ENCODE measurements at places on chromosomes 1 and 21.

DNA sequence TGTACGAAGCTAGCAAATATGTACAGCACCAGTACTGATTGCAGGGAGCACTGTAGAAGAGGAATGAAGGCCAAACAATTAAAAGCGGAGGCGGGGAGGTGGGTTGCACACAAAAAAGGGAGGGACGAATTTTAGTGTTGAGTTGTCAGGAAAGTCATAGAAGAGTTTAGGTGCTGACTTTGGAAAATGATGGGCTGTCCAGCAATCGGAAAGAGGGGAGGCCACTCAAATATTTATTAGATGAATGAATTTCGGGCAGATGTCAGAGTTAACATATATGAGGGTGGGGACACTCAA, 537 bp upstream of the ANKRD13C start:
- no peak for DNase-seq

DNA sequence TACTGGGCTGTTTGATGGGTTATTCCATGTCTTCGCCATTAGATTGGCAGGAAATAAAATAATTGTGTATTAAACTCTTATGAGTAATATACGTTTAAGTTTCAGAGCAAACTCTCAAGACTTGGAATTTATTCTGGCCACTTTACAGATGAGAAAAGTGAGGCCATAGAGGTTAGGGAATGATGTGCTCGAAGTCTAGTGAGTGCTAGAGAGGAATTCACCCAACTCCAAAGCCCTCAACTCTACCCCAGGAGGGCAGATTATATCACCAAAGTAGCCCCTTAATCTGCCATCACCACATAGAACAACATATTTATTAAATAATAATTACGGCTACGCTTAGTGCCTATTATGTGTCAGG, 440 bp upstream of the MUL1 start:
- DNase-seq, result no peak

DNA sequence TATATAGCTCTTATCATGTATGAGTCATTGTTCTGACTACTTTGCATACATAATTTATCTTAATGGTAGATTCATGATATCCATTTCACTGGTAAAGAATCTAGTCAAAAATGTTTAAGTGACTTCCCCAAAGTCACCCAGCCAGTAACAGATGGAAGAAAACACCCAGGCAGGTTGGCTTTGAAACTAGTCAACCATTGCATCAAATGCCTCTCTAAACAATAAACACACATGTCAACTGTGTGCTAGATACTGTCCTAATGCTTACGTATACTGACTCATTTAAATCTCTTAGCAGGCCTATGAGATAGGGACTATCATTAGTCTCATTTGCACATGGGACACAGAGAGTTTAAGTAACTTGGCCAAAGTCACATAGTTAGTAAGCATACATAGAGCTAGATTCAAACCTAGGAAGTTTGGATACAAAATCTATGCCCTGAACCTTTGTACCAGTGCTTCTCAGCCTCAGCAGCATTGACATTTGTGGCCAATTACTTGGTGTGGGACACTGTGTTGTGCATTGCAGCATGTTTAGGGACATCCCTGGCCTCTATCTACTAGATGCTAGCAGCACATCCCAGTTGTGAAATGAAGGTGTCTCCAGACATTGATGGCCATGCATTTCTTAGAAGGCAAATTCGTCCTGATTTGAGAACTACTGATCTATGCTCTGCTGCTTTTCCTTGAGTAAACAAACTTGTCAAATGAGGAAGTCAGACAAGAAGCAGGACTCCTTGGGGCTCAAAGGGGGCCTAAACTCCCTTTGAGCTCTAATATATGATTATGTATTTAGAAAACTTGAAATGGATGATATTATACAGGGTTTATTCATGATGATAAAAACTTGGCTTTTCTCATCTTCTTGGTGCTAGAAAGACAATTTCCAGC, 316.3 kb downstream of the KCNH1 start:
- peak; percentile 44 for DNase-seq

DNA sequence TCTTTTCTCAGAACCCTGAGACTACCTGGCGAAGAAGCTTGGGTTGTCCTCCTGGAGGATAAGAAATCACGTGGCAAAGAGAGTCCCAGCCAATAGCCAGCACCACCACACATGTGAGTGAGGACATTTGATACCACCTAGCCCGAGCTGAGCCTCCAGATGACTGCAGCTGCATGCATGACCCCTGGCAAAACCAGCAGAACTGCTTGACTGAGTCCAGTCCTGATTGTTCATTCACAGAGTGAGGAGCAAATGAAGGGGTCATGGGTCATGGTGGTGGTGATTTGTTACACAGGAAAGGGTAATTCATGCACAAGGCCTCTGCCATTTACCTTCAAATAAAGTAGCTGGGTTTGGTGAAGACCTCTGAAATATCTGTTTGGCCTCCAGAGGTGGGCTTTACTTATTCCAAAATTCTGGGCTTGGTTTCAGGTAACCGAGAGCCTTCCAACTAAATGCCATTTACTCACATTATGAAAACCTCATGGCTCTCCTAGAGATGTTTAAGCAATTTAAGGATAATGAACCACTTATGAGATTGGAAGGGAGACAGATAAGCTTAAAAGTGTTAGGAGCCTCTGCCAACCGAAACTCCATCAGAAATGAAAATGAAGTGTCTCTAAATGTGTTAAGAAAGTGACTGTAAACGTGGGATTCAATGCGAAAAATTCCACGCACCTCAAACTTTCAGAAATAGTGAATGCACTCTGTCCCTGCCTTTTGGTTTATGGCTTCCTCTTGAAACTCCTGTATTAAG, 163.3 kb downstream of the SLC35F3 start:
- DNase-seq, result no peak

DNA sequence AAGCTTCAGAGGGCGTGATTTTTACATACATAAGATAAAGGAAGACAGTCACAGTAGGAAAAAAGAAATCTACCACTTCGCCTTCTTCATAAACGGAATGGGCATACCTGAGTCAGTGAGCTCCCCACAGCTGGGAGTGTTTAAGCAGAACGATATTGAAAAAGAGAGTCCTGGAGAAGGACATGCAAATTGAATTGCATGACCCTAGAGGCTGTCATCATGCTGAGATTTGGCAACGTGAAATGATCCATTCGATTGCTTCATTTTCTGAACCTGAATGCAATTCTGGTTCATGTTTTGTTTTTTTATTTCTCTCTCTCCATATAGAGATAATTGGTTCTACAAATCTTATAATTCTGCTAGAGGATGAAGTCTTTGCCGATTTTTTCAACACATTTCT, 3.7 kb downstream of the RGSL1 start:
- no peak for DNase-seq

- peak; percentile 60 for DNase-seq
These were observed 30.4 kb downstream of the KCNN3 start for GRCh38 chr1:154839691-154840090.

GRCh38 chr1:172637522-172637921, 21.4 kb upstream of the FASLG start:
- no peak for DNase-seq

GRCh38 chr1:214416417-214416816, 135.0 kb downstream of the PTPN14 start:
- DNase-seq, result no peak

GRCh38 chr1:231072041-231072440, 32.0 kb upstream of the FAM89A start:
- DNase-seq, result no peak
